ENCODE measurements at places on chromosomes 11 and 22. TPM values are rescaled to one million over a fixed set of nuclear protein-coding genes. Genes with fewer than 3 reads are reported as not detected.

The MMP8 gene
- under 0.01 TPM for total RNA-seq

The KRTAP5-11 gene
- not detected for total RNA-seq

The CADM1 gene
- 2.1 TPM for total RNA-seq

The EP300 gene
- total RNA-seq = 27.7 TPM

The C11orf16 gene
- not detected for total RNA-seq

The APOBEC3C gene
- 5.6 TPM for total RNA-seq

The BDNF gene
- total RNA-seq = 48.4 TPM

The FAM118A gene
- total RNA-seq = 17.0 TPM

The MUC6 gene
- not detected for total RNA-seq

The MLC1 gene
- total RNA-seq = 0.65 TPM
